ENCODE measurements at places on chromosomes 12 and 14.
A peak's percentile ranks its signal among the peaks of the same experiment; 100 is the strongest.

DNA sequence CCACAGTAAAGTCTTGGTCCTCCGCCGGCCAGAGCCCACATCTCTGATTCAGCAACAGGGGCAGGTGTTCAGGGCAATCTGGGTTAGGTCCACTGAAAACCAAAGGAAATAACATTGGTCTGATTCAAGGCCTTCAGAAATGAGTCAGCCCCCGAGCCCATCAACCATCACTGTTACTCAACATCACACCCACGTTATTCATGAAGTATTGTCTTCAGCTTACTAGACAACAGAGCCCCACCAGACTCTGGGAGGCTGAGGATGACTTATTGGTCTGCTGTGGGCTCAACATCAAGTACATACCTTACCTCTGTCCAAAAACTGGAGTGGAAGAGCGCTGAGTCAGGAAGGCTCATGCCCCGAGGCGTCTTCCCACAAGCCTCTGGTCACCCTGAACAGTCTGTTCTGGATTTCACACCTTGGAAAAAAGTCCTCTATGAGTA lies 97.5 kb downstream of the ZFP36L1 start:
- no peak for DNase-seq

- no peak for DNase-seq
Observed at GRCh38 chr14:58151133-58152013, 640 bp downstream of the ARMH4 start.

DNA sequence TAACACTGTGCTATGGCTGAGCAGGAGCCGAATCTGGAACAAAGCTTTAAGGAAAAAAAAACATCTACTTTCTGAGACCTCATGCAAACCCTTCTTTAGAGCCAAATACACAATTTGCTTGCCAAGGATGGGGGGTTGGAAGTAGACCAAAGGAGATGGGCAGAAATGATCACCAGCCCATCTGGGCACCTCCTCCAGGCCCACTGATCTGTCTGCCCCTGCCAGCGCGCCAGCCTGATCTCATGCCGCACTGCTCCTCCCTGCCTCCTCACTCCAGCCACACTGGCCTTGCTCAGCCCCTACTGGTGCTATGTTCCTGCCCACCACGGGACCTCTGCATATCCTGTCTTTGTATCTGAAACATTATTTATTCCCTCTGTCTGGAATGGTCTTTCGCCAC lies 24.8 kb upstream of the RAB35 start:
- no peak for DNase-seq

DNA sequence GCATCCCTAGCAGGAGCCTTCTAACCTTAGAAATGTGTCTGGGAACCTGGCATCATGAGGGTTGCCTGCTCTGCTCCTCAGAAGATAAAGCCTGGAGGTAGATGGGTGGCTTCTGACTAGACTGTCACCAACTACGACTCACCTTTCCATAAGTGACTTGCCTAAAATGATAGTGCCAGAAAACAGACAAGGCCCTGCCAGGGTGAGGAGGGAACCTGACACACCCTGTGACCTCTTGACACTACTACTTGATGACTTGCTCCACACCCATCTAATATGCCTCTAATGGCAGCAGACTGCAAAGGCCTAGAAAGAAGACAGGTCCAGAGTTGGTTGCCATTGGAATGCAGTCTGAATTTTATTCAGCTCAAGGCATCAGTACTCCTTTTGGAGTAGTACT lies 9.4 kb downstream of the RNF41 start:
- DNase-seq: no peak

- DNase-seq: no peak
Observed at GRCh38 chr14:73725116-73726024, 11.2 kb upstream of the PNMA1 start.

DNA sequence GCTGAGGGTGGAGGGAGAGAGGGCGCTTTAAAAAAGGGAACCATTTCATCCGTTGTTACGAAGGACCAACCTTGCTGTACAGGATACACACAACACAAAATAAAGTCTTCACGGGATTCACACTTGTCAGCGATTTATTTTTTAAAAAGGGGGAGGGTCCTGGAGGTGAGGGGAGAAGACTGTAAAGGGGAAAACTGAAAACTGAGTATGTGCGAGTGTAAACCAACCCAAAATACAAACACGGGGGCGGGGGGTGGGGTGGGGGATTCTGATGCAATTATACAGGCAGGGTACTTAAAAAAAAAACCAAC lies 499 bp upstream of the PRKAG1 start:
- DNase-seq: no peak

GRCh38 chr12:121095544-121096198 lies 37.0 kb upstream of the P2RX7 start:
- DNase-seq: peak; percentile 73

- no peak for DNase-seq
Observed at GRCh38 chr14:38309522-38310277, 53.8 kb upstream of the CLEC14A start.

- DNase-seq: no peak
Observed at GRCh38 chr12:18559242-18559641, 178.6 kb downstream of the PLCZ1 start.

DNA sequence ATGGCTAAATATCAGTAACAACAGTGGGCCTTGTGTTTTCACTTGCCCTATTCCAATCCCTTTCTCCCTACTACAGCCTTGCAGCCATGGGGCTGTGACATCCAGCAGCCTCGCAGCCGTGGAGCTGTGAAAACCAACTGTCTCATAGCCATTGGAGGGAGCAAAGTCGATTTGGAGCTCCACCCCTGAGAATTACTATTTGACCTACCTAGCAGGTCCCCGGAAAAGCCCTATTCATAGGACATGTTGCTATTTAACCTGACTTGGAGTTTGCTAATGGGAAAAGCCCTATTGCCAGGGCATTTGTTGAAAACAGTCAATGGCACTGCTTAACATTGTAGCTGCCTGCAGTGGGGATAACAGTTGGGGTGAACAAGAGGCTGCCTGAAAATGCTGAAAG lies 33.3 kb downstream of the ERG28 start:
- DNase-seq: no peak

- no peak for DNase-seq
Observed at GRCh38 chr14:22220427-22220826, 368.6 kb downstream of the DAD1 start.

- no peak for DNase-seq
Observed at GRCh38 chr12:71141378-71141926, 16.3 kb downstream of the TSPAN8 start.
